ENCODE measurements at places on chromosomes 3 and 15. TPM values are rescaled to one million over a fixed set of nuclear protein-coding genes. Genes with fewer than 3 reads are reported as not detected.

The NIPA2 gene
- 54.6 TPM for total RNA-seq

DNA sequence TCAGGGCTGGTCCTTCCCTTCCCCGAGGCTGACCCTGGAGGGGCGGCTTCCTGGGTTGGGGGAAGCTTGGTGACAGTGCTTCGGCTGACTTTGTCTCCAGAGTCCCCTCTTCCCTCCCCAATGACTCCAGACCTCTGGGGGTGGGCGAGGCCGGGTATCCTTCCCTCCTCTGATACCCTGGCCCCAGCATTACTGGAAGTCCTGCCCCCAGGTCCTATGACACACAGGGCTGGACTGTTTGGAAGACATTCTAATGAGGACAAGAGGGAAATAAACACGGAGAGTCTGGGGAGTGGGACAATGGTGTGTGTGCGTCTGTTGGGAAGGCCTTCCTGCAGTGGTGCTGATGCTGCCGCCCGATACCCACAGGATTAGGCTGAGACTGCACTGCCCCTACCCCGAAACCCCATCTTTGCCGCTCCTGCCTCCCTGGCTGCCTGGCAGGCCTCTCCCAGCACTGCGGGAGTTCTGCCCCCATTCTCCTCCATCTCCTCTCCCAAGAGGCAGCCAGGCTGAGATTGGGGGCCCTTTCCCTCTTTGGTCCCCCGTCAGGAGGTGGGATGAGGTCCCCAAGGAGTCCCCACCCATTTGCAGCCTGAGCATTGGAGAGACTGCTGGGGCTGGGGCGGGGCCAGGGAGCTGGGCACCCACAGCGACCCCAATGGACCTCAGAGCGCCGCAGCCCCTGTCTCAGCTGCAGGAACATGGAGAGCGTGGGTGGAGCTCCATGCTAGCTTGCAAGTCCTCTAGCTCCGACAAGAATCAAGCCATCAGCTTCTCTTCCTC lies 29.7 kb upstream of the FBLN2 start:
- no peak for DNase-seq

DNA sequence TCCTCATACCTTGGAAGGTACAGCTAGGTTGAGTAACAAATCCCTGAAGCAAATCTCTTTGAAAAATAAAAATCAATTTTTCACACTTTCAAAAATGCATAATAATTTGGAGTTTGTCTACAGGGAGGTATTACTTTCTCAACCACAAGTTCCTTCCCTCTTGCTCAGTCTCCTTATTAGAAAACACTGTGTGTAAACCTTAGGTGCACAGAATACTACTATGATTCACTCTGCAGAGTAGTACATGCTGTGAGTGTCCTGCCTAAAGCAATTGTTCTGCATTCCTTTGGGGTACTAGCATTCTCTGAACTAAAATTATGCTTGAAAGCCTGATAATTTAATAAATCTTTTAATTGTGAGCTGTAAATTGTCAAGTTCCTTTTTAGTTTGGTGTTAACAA lies 115.9 kb upstream of the EPHA3 start:
- no peak for DNase-seq

The KCNMB3 gene
- total RNA-seq = 0.55 TPM

The SPRED1 gene
- total RNA-seq = 0.05 TPM

DNA sequence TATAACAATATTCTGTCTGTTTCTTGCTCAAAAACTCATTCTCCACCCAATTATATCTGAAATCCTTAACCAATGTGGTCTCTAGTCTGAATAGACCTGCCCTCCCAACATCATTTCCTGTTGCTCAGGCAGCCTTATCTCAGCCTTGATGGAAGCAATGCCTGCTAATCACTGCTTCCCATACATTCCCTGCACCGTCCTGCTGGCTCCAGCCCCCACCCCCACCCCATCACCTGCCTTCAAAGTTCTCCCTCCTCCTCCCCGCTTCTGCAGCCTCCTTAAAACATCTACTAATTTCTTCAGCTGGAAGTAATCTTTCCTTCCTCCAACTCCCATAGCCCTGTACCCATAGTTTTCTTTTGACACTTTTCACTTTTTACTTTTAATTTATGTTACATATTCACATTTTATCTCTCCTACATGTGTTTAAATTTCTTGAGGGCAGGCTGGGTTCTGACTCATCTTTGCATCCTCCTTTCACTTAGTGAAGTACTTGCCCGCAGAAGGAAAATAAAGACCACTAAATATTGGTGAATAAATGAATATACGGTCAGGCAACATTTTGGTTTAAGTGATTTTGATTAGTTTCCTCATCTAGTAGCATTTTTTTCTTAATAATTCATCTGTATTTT lies 98.2 kb downstream of the MEIS2 start:
- no peak for DNase-seq

DNA sequence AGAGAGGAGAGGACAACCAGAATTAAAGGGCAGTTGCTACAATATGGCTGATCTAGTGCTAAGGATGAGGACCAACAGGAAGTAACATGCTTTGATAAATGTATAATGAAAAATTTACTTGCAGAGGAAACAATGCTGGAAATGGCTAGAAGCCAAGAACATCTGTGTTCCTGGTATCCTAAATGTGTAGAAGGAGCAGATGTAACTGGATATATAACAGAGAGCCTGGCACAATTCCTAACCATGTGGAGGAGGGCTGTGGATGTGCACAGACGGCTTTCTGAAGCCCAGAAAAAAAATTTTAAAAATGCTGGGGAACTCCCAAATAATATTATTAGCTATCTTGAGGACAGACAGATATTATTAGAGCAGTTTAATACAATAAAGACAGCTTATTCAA lies 159.4 kb upstream of the GBE1 start:
- no peak for DNase-seq

GRCh38 chr3:33547101-33547500 lies 106.9 kb upstream of the UBP1 start:
- no peak for DNase-seq

- no peak for DNase-seq
These were observed 20.7 kb downstream of the CLDN1 start for GRCh38 chr3:190301591-190301990.

- no peak for DNase-seq
These were observed 62.5 kb upstream of the RBP1 start for GRCh38 chr3:139602003-139602402.

DNA sequence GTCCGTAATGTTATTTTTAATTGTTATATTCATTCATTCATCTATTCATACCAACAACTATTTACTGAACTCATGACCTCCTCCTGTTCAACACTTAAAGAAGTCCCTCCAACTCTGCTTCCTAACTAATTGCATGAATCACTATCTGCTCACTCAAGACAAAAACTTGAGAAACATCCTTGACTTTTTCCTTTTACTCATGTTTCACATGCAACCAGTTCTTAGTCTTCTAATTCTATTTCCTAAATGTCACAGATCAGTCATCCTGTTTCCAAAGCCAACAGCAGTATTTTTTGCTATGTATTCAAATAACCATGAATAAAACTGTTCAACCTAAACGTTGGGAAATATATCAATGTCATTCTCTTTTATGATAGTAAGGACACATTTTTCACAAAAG lies 124.6 kb upstream of the GBE1 start:
- no peak for DNase-seq

The SLC15A2 gene
- total RNA-seq = 8.3 TPM

The CAPN3 gene
- total RNA-seq = 4.3 TPM

The GOLGA8T gene
- total RNA-seq = 0.14 TPM

GRCh38 chr3:164507886-164508285 lies 570.4 kb downstream of the SI start:
- DNase-seq = no peak

- no peak for DNase-seq
These were observed 23.8 kb downstream of the VPS39 start for GRCh38 chr15:42184296-42184695.

DNA sequence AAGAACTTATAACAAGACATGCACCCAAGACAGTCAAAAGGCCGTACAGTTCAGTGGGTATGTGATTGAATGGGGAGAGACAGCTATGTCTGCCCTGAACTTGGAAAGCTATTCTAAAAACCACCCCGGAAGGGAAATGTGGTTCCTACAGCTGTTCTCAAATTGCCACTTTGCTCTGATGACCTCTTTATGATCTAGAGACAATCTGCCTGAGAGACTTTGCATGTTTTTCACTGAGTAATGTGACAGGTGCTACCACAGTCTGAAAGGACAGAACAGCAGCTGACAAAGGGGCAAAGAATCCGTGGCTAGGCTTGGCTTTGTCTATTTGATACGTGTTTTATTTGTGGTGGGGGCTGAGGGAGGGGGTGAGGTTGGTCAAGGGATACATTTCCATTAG lies 148.3 kb upstream of the NPHP3 start:
- DNase-seq = no peak

DNA sequence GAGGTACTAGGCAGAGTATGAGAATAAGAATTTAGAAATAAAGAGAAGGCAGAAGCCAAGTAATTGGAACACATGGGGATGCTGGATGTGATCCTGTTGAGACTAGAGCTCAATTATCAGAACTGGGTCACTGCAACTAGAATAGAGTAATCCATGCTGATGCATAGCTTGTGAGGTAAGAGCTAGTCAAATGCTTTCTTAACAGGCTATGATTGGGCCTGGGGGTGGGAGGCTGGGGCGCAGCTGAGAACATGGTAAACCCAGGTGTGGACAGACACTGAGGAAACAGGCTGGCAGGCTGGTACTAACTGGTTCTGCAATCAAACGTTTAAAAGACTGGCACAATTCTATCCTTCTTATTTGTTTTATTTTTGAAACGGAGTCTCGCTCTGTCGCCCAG lies 50.5 kb upstream of the LRRFIP2 start:
- no peak for DNase-seq

The GCSAM gene
- total RNA-seq = 23.7 TPM

DNA sequence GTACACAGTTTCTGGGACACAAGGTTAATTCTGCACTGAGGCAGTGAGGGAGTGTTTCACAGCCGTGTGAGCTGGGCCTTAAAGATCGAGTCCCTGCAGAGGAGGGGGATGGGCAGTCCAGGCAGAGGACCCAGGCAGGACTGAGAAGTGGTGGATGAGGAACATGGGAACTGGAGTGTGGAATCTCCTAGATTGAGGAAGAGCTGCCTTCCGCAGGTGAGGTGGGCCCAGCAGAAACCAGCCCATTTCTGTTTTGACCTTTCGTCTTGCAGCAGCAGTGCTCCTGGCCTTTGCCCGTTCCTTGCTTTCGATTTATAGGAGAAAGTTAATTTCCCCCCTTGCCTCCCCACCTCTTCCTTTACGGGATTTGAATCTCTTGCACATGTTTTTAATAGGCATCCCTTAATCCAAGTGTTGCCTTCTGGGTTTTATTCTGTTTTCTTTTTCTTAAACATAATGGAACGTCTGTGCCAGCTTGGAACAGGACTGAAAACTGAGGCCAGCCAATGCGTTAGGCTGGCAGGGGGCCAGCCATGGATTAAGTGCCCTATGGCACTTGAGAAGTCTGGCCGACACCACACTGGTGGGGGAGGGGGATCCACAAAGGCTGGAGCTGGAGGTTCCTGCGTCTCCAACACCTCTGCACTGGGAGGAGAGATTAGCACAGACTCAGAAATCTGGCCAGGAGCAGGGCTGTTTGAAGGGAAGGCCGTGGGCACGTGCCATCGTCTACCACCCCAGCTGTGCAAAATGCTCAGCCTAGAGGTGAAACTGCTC lies 78.1 kb downstream of the AAGAB start:
- DNase-seq = no peak

GRCh38 chr3:8157640-8158039 lies 344.0 kb upstream of the LMCD1 start:
- no peak for DNase-seq

The ADAMTS9 gene
- not detected for total RNA-seq

The LYZL4 gene
- not detected for total RNA-seq

The PP2D1 gene
- total RNA-seq = not detected

DNA sequence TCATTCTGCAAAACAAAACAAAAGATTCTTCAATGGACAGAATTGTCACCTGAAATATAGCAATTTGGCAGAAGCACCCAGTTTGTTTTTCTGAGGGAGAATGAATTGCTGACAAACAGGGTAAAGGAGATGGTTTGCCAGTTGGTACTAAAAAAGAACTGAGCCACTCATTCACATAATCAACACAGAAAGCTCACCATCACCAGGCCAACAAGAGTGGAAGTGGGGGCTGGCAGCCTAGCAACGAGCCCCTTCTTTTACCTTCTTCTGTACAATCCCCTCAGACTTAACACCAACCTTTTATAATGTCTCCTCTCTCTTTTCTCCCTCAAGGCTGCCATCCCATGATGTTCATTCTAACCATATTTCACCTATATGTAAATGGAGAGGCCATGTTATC lies 5.9 kb downstream of the TOP2B start:
- no peak for DNase-seq

The GXYLT2 gene
- total RNA-seq = not detected

DNA sequence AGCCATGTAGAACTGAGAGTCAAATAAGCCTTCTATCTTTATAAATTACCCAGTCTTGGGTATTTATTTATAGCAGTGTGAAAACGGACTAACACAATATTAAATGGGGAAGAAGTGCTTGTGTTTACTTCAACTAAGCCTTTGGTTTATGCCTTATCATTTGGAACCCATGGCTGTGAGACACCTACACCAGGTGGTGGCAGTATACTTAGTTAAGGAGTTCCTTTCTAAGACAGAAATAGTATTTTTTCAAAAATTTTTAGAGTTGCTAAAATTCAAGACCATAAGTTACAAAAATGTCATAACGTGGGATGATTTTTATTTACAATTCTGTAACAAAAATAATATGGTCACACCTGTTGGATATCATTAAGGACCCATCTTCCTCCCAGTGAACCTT lies 354.5 kb upstream of the SOX14 start:
- no peak for DNase-seq

DNA sequence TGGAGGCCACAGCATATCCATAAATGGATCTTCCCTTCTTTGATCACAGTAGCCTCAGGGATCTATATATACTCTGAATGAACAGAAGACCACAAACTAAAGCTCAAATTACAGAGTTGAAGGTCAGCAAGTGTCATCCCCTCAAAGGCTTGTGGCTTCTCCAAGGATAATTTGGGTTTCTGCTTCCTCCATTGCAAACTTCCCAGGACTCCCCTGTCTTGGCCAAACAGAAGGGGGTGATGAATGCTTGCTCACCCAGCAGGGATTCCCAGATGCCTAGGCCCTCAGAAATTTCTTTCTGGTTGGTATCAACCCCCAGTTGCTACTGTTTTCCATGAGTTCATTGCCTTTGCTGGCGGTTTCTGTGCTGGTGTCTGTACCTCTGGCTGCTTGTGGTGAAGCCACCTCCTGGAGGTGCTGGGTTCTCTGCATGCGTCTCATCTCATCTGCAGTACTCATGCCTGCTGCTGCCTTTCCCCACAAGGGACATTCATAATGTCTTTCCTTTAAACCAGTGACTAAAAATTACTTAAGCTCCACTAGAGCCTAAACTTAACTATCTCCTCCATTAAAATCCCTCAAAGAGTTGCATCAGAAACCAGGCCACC lies 17.7 kb downstream of the ENTPD3 start:
- DNase-seq = no peak

The DLL4 gene
- 0.16 TPM for total RNA-seq

DNA sequence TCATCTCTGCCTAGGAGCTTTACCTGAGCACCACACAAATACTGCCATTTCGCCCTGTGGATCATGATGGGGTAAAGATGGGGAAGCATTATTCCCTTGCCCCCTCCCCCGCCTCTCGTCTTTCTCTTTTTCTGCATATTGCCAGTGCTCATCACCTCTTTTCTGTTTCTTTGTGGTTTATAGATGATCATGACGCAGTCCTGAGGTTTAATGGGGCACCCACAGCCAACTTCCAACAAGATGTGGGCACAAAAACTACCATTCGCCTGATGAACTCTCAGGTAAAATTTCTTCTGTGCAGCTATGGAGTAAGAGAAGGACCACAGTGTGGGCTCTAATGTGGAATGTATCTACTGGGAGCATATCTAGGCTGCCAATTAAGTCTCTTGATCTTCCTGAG lies 88.2 kb downstream of the RPL39L start:
- no peak for DNase-seq

Measured in activated naive CD4-positive, alpha-beta T cell treated with anti-CD3 and anti-CD28 coated beads, Interleukin-2, amount 50 U/mL, for 72 hours (primary cell).